Vagina (tissue), 2 donors: ENCODE measurements at places on chromosomes 2 and 18.

DNA sequence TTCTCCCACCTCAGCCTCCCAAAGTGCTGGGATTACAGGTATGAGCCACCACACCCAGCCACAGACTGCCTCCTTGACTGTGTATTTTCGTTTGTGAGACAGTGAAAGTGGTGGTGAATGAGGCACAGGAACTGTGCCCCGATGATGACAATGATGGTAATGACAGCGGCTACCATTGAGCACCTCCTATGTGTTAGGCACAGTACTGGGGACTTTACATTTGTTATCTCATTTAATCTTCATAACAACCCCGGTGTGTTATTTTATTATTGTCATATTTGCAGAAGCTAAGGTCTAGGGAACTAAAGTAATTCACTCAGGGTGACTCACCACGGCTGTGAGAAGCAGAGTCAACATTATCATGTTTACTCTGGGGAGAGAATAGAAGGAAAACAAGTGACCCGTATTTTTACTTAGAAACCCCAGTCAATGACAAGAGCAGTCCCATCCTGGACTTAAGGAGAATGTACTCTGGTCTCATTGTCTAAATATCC, 77.6 kb upstream of the ALPP start:
- no peak for DNase-seq
- no peaks in the 10 kb centered on the region for H3K27me3 ChIP-seq
- H3K36me3 ChIP-seq, result no peaks in the 10 kb centered on the region
- H3K4me3 ChIP-seq, result no peak overlapping the region
- H3K4me1 ChIP-seq, result no peaks in the 10 kb centered on the region

DNA sequence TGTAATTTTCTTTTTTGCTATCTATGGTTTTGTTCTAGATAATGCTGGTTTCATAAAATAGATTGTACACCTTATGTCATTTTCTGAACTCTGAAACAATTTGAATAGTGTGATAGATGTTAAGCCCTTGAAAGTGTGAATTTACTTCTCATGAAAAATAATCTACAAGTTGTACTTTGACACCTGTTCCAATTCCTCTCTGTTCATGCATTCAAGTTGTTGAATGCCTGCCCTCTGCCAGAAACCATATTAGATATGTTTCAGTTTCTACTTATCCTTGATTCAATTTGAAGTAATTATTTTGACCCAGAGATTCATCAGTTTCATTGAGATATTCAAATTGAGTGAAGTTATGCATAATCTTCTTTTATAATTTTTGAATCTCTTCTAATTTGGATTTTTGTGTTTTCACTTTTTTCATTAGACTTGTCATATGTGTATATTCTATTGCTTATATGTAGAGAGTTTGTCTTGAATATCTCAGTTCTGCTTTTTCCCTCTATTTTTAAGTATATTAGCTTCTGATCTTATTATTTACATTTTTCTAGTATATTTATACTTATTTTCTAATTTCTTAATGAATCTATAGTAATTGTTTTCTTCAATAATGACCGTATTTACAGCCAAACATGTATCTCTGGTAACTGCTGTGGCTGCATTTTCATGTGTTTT, 143.3 kb upstream of the TACR1 start:
- DNase-seq, result no peak
- no peaks in the 10 kb centered on the region for H3K36me3 ChIP-seq
- no peaks in the 10 kb centered on the region for H3K27me3 ChIP-seq
- H3K4me3 ChIP-seq, result no peak overlapping the region
- H3K27ac ChIP-seq, result no peak overlapping the region
- no peaks in the 10 kb centered on the region for H3K4me1 ChIP-seq

GRCh38 chr2:121297217-121297830, 12.3 kb upstream of the TFCP2L1 start:
- no peak overlapping the region for H3K27ac ChIP-seq
- DNase-seq, result no peak
- no peaks in the 10 kb centered on the region for H3K27me3 ChIP-seq
- no peaks in the 10 kb centered on the region for H3K4me1 ChIP-seq
- H3K4me3 ChIP-seq, result no peak overlapping the region

DNA sequence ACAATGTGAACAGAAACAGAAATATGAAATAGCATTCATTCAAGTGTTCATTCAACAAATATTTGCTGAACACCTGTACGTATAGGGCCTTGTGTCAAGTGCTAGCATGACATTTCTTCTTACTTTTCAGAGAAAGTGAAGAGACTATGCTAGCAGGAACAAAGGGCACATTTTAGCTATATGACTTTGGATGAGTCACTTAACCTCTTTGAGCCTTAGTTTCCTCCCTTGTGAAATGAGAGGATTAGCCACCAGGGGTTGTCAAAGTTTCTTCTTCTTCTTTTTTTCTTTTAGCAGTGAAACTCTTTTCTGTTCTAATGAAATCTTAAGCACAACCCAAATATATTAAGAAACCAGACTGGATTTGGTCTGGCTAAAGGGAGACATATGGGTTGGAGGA, 53.1 kb downstream of the FIGN start:
- DNase-seq, result no peak
- no peak overlapping the region for H3K27ac ChIP-seq
- peaks cover 22% of the 10 kb centered on the region for H3K4me1 ChIP-seq

DNA sequence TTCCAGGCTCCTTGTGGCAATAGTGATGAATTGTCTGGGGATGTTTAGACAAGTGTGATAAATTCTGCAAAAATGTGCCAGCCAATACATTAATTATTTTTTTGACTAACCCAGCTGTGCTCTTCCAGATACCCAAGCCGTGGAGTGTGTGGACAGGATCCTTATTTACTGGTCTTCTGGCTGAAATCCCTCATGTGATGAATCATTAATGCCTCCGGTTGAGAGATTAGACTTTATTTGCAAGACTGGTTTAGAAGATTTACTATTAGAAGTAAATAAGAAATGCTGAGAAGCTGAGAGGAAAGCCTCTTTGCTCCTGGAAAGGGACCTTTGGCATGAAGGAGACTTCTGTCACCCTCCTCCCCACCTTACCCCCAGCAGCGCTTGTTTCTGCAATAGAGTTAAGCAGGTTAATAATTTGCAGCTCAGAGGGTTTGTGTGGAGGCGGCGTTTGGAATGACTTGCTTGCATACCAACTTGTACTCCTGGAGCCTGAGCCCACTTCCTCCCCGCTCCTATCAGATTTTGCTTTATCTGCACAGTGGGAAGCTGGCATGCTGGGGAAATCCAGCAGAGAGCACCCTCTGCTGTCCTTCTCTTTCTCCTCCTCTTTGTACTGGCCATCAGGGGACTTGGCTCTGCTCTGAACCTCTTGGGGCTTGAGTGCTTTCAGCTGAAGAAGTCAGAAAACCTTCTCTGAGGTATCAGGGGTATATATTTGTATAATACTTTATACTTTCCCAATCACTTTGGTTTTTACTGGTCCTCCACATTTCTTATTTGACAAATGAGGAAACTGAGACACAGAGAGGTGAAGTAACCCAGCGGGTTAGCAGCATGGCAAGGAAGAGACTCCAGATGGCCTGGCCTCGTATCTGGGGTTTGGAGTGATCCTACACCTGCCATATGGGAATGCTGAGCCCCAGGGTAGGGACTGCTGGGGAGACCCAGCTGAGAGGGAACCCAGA, 16.3 kb downstream of the SLC3A1 start:
- H3K4me1 ChIP-seq, result no peaks in the 10 kb centered on the region
- no peak overlapping the region for H3K4me3 ChIP-seq
- DNase-seq, result no peak
- H3K27me3 ChIP-seq, result no peaks in the 10 kb centered on the region

- H3K27me3 ChIP-seq, result no peaks in the 10 kb centered on the region
- H3K27ac ChIP-seq, result no peak overlapping the region
- no peaks in the 10 kb centered on the region for H3K36me3 ChIP-seq
These were observed 4.5 kb downstream of the SEMA4F start for GRCh38 chr2:74658516-74658915.

DNA sequence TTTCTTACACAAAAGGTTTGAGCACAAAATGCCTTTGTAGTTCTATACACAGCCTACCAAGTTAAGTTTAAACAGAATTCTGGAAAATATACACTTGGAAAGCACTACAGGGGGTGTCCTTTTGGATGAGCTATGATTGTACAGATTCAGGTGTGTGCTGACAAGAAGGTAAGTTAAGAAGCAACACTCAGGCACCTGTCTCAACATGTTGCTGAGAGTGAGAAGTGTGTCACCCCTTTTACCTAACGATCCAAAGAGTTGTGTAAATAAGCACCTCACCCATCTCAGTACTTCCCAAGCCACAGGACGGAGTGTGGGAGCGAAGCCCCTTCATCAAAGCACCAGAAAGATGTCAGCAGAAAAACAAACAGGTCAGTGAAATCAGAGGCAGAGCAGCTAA, 109.5 kb upstream of the DAPL1 start:
- H3K36me3 ChIP-seq, result peaks cover 4% of the 10 kb centered on the region
- H3K27me3 ChIP-seq, result no peaks in the 10 kb centered on the region
- H3K27ac ChIP-seq, result no peak overlapping the region
- no peak for DNase-seq

GRCh38 chr18:32160547-32160946, 29.3 kb upstream of the MEP1B start:
- peaks cover 4% of the 10 kb centered on the region for H3K4me1 ChIP-seq
- no peak overlapping the region for H3K4me3 ChIP-seq
- no peak for DNase-seq
- H3K27ac ChIP-seq, result no peak overlapping the region

DNA sequence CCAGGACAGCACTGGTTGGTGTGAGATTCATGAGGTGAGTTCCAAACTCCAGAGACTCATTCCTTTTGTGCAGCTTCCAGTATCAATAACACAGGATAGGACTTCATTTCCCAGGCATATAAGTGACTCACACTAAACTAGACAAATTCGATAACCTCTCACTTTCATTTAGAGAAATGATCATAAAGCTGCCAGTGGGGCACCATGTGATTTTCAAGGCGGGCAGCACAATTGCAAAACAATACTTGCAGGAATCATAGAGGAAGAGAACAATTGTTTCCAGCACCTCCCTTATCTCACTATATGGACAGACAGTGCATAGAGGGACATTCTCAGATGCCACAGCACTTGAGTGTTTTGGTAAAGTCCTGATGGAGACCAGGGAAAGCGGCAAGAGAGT, 31.3 kb upstream of the DNAH7 start:
- H3K27me3 ChIP-seq, result no peaks in the 10 kb centered on the region
- H3K4me3 ChIP-seq, result no peak overlapping the region
- DNase-seq, result no peak
- no peaks in the 10 kb centered on the region for H3K4me1 ChIP-seq
- no peak overlapping the region for H3K27ac ChIP-seq

DNA sequence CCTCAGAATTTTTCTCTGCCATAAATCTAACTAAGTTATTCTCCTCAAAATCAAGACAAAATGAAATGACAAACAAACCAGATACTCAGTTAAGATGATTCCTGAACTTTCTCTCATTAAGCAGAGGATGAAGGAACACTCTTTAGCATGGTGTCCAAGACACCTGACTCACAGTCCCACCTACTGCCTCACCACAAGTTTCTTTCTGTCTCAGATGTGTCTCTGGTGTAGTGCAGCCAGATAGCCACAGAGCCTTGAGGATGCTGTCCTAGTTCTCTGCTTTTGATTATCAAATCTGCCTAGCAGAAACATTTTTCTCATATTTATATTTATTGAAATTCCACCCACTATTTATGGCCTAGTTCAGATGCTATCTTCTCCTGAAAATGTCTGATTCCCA, 103.6 kb upstream of the TMEM200C start:
- DNase-seq, result no peak
- no peaks in the 10 kb centered on the region for H3K36me3 ChIP-seq
- no peak overlapping the region for H3K27ac ChIP-seq
- no peaks in the 10 kb centered on the region for H3K27me3 ChIP-seq
- H3K4me3 ChIP-seq, result no peak overlapping the region
- no peaks in the 10 kb centered on the region for H3K4me1 ChIP-seq

DNA sequence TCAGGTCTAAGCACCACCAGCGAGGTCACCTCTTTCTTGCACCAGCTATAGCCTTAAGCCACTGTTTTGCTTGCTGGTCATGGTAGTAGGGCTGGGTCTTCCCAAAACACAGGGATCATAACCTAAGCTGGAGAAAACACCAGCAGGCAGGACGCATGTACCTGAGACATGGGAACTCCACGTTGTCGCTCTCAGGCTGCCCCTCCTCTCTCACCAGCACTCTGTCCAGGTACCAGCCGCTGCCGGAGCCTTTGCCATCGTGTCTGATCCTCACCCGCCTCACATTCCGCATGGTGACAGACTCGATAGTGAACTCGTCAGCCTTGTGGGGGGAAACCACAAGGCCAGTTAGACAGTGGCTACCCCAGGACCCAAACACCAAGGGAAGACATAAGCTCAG, 79.5 kb downstream of the LOXHD1 start:
- no peaks in the 10 kb centered on the region for H3K27me3 ChIP-seq
- no peak for DNase-seq
- H3K36me3 ChIP-seq, result no peaks in the 10 kb centered on the region
- no peaks in the 10 kb centered on the region for H3K4me1 ChIP-seq
- no peak overlapping the region for H3K4me3 ChIP-seq
- no peak overlapping the region for H3K27ac ChIP-seq

GRCh38 chr2:71100195-71100964, 29.6 kb downstream of the MCEE start:
- no peak overlapping the region for H3K4me3 ChIP-seq
- H3K27me3 ChIP-seq, result no peaks in the 10 kb centered on the region
- H3K4me1 ChIP-seq, result no peaks in the 10 kb centered on the region
- no peak for DNase-seq
- H3K27ac ChIP-seq, result no peak overlapping the region
- no peaks in the 10 kb centered on the region for H3K36me3 ChIP-seq

- no peaks in the 10 kb centered on the region for H3K27me3 ChIP-seq
- H3K4me1 ChIP-seq, result no peaks in the 10 kb centered on the region
- H3K36me3 ChIP-seq, result no peaks in the 10 kb centered on the region
- DNase-seq, result no peak
These were observed 85.0 kb upstream of the CREB1 start for GRCh38 chr2:207444756-207445155.

DNA sequence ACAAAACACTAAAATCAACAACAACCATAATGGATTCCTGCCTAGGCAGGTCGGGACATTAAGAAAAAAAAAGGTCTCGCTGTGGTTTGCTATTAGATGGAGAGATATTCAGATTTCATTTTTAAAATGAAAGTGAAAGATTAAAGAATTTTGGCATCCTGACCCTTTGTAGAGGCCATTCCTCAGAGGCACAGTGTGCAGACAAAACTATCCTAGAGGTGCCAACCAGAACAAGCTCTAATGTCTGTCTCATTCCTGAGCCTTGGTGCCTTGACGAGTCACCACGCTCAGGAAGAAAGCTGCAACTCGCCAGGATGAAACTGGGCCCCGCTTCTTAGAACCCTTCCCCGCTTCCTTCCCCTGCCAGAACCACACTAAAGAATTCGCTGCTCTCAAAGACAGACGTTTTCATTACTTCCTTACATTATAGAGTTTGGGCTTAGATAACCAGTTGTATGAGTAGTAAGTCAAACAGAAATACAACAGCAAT, 156.0 kb downstream of the TGIF1 start:
- DNase-seq, result no peak
- no peaks in the 10 kb centered on the region for H3K27me3 ChIP-seq
- peak overlapping the region; percentile 88 for H3K27ac ChIP-seq
- H3K36me3 ChIP-seq, result no peaks in the 10 kb centered on the region

GRCh38 chr2:216424274-216424673, 12.0 kb downstream of the SMARCAL1 start:
- H3K27ac ChIP-seq, result no peak overlapping the region
- H3K4me1 ChIP-seq, result no peaks in the 10 kb centered on the region
- H3K4me3 ChIP-seq, result no peak overlapping the region
- peaks cover 4% of the 10 kb centered on the region for H3K36me3 ChIP-seq
- H3K27me3 ChIP-seq, result no peaks in the 10 kb centered on the region
